AG20443 (cell line): ENCODE measurements at places on chromosomes 2 and 18.

DNA sequence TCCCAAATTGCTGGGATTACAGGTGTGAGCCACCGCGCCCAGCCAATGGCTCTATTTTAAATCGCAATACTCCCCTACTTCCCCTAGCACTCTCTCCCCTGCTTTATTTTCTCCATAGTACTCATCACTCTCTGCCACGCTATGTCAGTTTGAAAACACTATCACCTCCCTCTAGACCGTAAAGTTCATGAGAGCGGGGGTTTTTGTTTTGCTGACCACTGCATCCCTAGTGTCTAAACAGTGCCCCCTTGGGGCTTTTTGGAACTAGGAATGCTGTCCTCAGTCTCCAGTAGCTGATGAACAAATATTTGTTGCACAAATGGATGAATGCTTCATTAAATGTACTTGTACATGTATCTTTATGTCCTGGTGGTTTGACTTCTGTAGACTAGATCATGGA is 44.1 kb downstream of the ATOH8 start:
- peak; percentile 46 for DNase-seq

DNA sequence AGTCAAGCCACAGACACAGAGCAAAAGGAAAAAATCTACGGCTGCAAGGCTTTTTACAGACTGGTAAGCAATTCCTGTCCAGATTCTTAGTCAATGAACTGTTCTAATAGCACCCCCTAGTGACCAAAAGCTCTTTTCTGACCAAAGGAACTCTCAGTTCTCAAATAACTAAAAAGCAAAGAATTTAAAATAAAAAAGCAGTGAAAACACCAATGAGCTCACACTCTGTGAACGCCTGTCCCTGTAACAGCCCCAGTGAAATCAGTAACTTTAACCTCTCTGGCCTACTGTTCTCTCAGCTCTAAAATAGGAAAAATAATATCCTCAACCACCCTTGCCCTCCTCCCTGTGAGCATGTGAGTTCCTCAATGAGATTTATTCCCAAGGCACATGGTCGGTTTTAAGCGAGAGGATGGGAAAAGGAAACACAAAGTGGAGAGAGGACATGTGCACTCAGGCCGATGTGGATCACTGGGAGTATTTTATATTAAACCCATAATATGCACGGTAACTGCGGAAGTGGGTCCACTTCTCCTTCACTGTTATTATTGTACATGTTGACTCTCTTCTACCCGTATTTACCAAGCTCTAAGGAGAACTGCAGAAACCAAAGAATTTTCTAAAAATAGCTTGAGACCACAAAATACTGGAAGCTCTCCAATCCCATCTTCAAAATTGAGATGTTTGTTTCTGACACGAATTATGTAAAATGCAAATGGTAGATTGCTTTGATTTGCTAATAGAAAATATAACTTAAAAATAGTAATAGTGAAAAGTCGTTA is 128.5 kb downstream of the STK39 start:
- peak; percentile 54 for DNase-seq

DNA sequence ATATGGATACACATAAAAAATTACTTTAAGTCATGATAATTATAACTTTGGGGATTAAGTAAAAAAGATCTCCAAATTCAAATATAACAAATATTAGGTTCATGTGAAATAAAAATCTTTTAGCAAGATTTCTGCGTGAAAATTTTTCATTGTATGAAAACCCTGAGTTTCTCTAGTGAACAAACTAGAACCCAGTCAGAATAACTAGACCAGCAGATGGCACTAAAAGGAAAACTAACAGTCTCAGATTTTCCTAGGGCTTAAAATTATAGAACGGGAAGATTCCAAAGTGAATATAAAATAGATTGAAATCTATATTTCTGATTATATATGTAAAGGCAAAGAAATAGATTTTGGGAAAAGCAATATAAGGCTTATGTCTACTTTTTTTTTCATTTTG is 43.3 kb downstream of the TMEM200C start:
- DNase-seq = no peak

DNA sequence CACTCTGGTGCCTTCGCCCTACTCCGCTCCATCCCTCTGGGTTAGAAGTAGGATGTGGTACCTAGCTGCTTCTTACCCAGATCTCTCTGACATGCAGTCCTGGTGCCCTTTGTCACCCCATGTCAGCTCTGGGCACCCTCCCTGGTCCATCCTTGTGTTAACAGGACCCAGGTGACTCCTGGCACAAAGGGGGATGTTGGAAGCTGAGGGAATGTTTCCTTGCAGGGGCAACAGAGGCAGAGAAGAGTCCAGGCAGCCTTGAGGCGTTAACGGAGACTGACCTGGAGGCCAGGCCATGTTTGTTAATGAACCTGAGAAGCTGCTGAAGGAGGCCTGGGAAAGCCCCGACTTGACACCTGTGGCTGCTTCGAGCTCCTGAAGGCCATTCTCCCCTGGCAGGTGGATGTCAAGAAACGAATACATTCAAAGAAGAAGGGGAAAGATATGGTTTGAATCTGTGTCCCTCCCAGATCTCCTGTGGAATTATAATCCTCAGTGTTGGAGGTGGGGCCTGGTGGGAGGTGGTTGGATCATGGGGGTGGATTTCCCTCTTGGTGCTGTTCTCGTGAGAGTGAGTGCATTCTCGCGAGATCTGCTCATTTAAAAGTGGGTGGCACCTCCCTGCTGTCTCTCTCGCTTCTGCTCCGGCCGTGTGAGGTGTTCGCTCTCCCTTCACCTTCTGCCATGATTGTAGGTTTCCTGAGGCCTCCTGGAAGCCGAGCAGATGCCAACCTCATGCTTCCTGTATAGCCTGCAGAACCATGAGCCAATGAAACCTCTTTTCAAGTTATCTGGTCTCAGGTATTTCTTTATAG is 31.4 kb downstream of the NPPC start:
- no peak for DNase-seq

DNA sequence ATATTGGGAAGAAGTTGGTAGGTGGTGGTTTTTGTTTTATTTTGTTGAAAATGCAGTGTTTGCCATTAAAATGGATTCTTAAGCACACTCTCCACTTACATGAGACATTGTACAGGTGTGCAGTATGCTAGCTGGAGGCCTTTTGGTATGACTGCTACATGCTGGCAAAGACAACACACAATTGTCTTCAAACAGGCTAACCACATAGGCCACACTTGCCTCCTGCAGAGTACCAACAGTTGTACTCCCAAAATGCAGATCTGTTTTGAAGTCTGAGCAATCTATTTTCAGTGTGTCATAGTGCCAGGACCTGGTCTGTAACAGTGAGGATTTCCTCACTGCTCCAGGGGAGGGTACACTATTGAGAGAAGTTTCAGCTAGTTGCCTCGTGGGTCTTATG is 213.6 kb downstream of the ZRANB3 start:
- no peak for DNase-seq

DNA sequence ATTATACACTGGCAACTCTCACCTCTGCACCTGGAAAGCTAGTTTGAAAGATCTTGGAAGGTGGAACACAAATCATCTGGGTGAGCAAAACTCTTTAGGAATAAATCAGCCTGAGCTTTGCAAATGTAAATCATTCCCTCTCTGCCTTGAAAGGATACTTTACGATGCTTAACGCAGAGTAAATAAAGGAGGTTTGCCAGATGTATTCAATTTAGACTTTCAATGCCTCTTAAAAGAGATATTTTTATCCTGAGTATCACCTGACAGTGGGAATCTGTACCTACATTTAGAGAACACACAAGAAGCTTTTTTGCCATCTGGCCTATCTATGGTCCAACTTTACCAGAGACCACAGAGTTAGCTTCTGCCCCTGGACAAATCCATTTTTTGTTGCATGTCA is 983.2 kb upstream of the CDH2 start:
- DNase-seq = no peak

DNA sequence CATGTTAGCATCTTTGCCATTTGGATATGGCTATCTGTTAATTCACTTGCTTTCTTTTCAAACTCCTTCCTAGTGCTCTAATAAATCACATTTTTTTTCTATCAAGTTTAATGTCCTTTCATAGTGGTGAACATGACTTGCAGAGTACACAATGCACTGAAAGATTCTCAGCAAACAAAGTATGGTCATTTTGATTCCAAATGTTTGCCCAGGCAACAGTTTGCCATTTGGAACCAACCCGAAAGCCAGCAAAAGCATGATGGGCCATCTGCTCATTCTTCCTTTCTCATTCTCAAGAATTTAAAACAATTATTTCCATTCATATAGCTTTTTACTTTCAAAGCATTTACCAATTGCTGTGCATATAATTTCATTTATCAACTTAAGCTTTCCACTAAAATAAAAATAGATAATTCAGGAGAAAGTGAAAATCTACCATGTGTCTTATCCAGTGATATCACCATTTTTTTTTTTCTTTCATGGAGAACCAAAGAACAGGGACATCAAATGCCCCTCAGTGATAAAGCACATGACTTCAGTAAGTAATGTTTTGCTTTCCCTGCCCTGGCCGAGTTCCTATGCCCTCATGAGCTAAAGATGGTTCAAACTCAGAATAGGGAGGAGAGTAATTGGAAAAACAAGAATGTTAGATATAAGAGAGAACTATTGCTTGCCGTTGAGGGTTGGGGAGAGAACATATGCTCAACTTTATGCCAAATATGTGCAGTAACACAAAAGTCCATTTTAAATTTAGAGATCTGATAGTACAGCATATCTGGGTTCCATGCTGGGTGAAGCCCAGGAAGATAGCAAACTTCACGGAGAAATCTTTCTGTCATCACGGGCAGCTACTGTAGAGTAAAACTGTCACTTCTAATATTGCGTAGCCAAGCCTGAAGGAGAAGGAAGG is 62.1 kb downstream of the HNMT start:
- no peak for DNase-seq

- DNase-seq = no peak
Observed at GRCh38 chr2:161406316-161406715, 9.8 kb upstream of the TBR1 start.

DNA sequence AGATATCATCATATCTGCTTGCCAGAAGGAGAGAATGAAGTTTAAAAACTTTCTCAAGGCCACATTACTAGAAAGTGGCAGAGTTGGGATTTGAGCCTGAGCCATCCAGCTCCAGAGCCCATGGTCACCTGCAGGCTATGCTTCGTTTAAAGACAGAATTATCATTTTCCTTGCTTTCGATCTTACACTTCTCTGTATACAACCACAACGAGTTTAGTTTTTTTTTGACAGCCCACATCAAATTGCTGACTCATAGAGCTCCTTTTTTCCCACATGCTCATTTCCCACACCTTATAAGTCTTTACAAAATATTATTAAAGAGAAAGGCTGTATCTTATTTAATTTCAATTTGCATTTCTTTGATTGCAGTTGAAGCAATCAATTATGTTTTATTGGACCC is 6.5 kb downstream of the PLEK start:
- DNase-seq = no peak

- no peak for DNase-seq
Observed at GRCh38 chr2:240154606-240155005, 14.1 kb upstream of the OTOS start.

DNA sequence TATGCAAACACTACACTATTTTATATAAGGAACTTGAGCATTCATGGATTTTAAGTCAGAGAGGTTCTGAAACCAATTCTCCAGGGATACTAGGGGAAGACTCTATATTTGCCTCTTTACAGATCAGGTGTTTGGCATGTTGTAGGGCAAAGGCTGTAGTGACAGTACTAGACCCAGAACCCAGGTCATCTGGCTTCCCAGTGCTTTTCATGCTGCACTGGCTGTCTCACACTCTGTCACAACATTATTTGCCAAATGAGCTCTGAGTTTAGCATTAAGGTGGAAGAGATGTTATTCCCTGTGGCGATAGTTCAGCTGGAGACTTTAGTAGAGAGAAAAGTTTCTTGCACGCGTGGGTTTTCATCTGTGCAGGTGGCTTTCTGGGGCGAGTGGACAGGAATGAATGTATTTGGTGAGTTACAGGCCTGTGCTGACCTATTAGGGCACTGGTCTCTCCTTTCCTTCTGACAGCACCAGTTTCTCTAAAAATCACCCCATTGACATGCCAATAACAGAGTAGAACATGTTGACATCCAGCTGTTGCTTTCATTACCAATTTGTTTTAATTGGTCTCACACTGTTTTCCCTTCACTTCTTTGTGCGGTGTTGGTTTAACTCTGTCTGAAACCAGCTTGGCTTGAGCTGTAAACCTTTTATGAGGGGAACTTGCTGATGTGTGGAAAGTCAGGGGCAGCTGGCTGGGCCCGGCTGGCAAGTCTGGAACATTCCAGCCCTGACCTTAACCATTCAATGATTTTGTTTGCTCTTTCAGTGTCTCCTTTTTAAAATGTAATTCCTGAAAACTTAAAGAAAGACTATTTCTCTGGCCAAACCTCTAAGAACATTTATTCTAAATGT is 643.0 kb upstream of the FAM98A start:
- DNase-seq = no peak

DNA sequence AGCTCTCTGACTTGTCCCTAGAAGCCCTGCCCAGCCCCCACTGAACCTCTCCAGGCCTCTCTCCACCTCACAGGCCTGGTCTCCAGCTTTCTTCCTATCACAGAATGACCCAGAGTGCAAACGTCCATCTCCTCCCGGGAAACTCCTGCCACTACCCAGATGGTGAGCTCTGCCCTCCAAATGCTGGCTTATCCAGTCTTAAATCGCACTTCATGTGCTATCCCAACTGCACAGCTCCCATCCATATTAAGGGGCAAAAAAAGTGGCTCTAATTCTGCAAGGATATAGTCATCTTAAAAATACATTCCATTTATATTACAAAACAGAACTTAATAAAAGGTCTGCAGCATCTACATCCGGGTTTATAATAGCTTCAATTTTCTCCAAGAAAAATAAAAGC is 70.8 kb upstream of the CDC42EP3 start:
- peak; percentile 14 for DNase-seq

GRCh38 chr2:100321179-100321865 is 979 bp downstream of the LONRF2 start:
- DNase-seq = peak; percentile 63

DNA sequence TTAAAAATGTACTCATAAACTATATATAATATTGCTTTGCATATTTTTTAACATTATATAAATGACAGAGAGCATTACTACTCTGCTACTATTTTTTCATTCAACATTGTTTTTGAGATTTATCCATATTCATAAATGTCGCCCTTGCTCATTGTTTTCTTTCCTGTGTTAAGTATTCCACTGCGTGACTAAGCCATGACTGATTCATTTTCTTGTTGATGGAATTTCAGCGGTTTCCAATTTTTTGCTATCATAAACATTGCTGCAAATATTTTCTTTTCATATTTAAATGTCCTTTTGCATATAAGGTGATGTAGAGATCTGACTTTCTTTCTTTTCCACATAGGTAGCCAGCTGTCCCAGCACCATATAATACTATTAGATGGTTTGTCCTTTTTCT is 57.6 kb downstream of the SFXN5 start:
- DNase-seq = no peak

GRCh38 chr2:174561972-174562370 is 35.6 kb downstream of the WIPF1 start:
- no peak for DNase-seq

- DNase-seq = no peak
Observed at GRCh38 chr2:133380991-133381390, 187.3 kb downstream of the NCKAP5 start.

- no peak for DNase-seq
Observed at GRCh38 chr2:119929537-119929936, 83.3 kb upstream of the EPB41L5 start.

GRCh38 chr2:217827430-217828201 is 175.2 kb downstream of the TNS1 start:
- peak; percentile 44 for DNase-seq
